ENCODE measurements at places on chromosomes 13 and 19. TPM values are rescaled to one million over a fixed set of nuclear protein-coding genes. Genes with fewer than 3 reads are reported as not detected.

GRCh38 chr13:51449018-51449417 lies 3.8 kb downstream of the INTS6 start:
- no peak for DNase-seq

DNA sequence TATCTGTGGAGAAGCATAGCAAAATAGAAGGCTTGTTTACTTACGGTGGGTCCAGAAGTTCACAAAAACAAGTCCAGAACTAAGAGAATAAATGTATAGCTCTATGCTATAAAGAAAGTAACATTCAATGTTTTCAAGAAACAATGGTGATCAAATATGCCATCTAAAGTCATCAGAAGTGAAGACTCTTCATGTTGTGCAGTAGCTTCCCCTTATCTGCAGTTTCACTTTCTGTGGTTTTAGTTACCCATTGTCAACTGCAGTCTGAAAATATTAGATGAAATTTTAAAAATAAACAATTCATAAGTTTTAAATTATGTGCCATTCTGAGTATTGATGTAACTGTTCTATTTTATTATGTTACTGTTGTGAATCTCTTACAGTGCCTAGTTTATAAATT lies 72.5 kb downstream of the EDNRB start:
- no peak for DNase-seq

GRCh38 chr19:55503157-55503501 lies 14.9 kb downstream of the SSC5D start:
- no peak for DNase-seq

GRCh38 chr13:35791184-35791851 lies 314.8 kb upstream of the MAB21L1 start:
- DNase-seq = no peak

GRCh38 chr13:113669231-113669754 lies 2.3 kb downstream of the GRK1 start:
- DNase-seq = no peak

DNA sequence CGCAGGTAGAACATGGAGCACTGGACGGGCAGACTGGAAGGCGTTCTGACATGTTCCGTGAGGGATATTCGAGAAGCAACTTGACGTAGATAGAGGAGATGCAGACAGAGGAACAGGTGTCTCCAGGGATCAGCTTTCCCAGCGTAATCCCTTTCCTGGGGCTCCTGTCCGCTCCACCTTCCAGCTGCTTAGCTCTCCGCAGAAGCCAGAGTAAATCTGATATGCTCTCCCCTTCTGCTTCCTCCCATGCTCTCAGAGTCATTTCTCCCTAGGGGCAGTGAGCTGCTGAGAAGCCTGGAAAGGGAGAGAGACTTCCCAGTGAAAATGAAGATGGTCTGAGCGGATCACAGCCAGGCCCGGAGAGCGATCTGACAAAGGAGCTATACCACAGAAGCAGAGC lies 23.0 kb upstream of the OLFM4 start:
- DNase-seq = no peak

GRCh38 chr13:73259061-73260017 lies 200.5 kb downstream of the KLF5 start:
- no peak for DNase-seq

DNA sequence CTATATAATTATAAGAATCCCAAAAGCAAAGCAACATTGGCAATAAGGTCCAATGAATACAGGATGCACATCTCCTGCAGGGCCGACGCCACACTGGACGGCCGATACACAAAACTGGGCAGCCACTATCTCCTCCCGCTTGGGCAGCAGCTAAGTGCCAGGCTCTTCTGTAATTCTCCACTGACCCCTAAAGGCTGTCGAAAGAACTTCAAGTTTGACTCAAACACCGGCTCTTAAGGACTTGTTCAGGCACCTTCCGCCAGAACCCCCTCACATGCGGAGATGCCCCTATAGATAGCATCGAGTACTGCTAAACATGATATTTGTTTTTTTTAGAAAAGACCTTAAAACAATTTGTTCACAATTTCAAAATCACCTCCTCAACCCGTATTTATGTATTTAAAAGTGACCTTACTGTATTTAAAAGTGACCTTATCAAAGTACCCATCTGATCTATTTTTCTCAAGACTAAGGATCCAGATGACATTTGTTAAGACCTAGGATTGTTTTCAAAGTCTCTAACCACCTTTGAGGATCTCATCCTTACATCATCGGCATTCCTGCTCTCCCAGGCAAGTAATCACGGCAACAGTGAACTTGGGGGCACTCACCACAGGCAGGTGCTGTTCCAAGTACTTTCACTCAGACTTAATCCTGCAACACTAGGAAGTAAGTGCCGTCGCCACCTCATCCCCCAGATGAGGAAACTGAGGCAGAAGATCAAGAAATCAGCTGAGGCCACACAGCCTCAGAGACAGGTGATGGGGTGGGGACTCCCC lies 77.8 kb downstream of the TUBGCP3 start:
- DNase-seq = peak; percentile 77

DNA sequence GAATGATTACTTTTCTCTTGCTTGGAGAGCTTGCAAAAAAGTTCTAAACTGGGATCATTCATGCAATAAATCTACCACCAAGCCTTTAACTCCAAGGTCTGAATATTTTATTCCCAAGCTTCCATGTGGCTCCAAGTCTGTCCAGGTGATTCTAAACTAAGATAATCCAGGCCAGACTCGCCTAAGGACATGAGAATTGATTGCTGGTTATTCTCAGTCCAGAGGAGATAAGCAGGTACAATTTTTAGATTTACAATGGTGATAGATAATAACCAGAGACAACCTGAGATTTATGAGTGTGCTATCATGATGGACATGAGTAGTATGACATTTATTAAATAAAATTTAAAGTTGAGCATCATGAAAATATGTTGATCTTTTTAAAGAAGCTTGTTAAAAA lies 156.5 kb upstream of the SPRY2 start:
- DNase-seq = no peak

The IFNL1 gene
- total RNA-seq = not detected

The ELOF1 gene
- total RNA-seq = 24.5 TPM

The KCNN4 gene
- 0.51 TPM for total RNA-seq
